Lower lobe of right lung (tissue), 2 donors: ENCODE measurements at places on chromosomes 4 and X. TPM values are rescaled to one million over a fixed set of nuclear protein-coding genes. Genes with fewer than 3 reads are reported as not detected.

Gene ADH6
- total RNA-seq: 0.50 TPM

Gene CPE
- 36.9 TPM for total RNA-seq

Gene MID2
- total RNA-seq: 20.3 TPM

GRCh38 chrX:42691196-42691595 is 86.8 kb downstream of the PPP1R2C start:
- H3K27me3 ChIP-seq: no peaks in the 10 kb centered on the region
- no peaks in the 10 kb centered on the region for H3K4me1 ChIP-seq
- H3K36me3 ChIP-seq: no peaks in the 10 kb centered on the region
- DNase-seq: no peak
- H3K27ac ChIP-seq: no peak overlapping the region
- H3K4me3 ChIP-seq: no peak overlapping the region
